ENCODE measurements at places on chromosomes 12 and 14. TPM values are rescaled to one million over a fixed set of nuclear protein-coding genes. Genes with fewer than 3 reads are reported as not detected.

- DNase-seq = no peak
Observed at GRCh38 chr12:28961948-28962384, 187.1 kb upstream of the FAR2 start.

Gene ADAMTS20
- total RNA-seq = under 0.01 TPM

GRCh38 chr12:94457311-94457710, 2.4 kb downstream of the CEP83 start:
- DNase-seq = no peak

DNA sequence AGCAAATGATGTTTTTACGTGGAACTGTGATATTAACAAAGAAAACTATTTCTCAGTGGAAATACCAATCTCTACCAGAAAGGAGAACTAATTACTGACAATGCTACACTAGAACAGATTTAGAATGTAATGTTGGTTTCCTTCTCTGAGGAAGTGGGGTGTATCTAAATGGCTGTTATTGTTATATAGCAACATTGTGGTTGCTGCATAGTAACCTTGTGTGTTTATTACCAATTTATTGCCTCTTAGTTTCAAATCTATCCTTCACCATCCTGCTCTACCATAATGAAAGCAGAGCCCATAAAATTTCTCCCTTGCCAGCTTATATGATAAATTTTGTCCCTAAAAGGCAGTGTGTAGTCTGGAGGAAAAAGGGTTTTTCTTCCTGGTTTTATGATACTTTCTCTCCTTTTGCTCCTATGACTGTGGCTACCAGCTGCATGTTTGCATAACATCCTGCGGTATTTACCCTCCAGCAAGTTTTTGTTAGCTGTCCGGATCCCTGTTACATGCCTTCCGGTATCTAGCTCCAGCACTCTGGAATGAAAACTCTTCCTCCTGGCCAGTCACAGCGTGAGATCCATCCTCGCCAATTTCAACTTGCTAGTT, 5.7 kb upstream of the KLRK1 start:
- DNase-seq = peak; percentile 6

- DNase-seq = no peak
Observed at GRCh38 chr12:24943947-24944600, 4.8 kb downstream of the BCAT1 start.

Gene LRP1
- total RNA-seq = 8.9 TPM

DNA sequence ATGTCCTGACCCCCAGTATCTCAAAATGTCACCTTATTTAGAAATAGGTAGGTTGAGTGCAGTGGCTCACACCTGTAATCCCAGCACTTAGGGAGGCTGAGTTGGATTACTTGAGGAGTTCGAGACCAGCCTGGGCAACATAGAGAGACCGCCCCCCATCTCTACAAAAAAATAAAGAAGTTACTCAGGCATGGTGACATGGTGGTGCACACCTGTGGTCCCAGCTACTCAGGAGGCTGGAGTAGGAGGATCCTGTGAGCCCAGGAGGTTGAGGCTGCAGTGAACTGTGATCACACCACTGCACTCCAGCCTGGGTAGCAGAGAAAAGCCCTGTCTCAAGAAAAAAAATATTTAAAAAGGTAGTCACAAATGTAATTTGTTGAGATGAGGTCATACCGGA, 27.9 kb upstream of the RBM19 start:
- DNase-seq = no peak

- no peak for DNase-seq
Observed at GRCh38 chr12:68896881-68897540, 36.0 kb downstream of the CPM start.

DNA sequence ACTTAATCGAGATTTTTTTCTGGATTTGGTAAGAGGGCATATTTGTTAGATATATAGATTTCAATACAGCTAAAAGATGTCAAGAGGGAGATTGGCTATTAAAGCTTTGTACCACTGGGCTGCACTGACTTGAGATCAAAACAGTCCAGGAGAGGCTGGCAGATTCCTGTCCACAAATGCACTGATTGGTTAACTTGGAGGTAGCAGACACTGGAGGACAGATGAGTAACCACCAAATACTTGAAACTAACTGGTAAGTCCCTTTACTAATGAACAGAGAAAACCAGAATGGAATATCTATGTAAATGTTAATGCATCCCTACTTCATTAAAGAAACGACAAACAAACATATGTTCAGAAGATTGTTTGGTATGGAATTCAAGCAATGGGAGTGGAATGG, 416.6 kb downstream of the LRIG3 start:
- no peak for DNase-seq

Data from epithelial cell of proximal tubule (primary cell).